ENCODE measurements at places on chromosomes 3 and 15.

GRCh38 chr3:124032311-124032880 is 40.5 kb upstream of the ROPN1 start:
- DNase-seq = no peak

DNA sequence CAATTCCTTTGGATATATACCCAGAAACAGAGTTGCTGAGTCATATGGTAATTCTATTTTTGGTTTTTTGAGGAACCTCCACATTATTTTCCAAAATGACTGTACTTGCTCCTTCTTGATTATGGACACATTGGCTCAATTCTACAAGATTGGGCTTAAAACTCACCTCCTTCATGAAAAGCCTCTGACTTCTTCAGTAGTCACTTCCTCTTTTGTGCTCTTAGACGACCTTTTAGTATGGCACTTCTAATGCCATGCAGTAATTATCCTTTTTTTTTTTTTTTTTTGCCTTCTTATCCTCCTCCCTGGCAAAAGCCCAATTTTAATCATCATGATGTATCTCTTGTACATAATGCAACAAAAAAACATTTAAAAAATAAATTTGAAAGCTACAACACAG is 33.0 kb upstream of the ABHD17C start:
- no peak for DNase-seq

DNA sequence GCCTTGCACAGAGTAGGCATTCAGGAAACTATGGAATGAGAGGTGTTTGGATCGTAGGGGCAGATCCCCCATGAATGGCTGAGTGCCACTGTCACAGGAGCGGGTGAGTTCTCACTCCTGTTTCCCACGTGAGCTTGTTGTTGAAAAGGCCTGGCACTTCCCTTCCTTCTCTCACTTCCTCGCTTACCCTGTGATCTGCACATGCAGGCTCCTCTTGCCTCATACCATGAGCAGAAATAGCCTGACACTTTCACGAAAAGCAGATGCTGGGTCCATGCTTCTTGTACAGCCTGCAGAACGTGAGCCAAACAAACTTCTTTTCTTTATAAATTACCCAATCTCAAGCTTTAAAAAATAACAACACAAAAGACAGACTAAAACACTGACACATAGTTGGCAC is 55.4 kb downstream of the AGBL1 start:
- no peak for DNase-seq

DNA sequence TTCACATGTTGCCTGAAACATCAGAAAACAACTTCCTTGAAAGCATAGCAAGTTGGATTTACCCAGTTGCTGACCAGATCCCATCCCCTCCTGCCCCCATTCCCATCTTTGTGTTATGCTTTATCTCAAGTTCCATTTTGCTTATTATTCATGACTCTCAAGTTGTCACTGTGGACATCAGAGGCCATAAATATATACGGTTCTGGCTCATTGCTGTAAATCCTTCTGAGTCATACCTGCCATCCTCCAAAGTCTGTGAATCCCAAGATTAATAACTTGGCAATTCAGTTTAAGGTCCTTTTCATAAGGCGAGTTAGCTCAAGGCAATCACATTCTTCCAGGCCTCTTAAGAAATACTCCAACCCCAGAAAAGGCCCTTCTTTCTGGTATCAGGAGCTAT is 126.2 kb upstream of the C2CD4B start:
- no peak for DNase-seq

DNA sequence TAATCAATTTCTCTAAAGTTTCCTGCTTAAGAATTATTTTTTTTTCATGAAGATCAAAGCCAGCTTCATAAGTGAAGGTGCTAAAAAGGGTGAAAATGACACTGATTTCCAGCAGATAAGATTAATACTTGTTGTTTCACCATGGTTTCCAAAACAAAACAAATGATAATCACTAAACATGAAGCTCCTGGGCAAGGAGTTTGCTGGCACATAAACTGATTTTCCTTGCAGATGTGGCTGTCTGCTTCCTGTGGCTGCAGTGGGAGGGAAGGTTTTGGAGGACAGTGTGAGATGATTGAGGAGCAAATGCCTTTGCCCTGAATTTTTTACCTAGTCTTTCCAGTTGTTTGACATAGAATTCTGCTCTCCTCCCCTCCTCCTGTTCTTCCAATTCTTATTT is 228.8 kb downstream of the DIPK2A start:
- no peak for DNase-seq

- peak; percentile 85 for DNase-seq
Observed at GRCh38 chr15:67080900-67081431, 15.6 kb downstream of the SMAD3 start.

DNA sequence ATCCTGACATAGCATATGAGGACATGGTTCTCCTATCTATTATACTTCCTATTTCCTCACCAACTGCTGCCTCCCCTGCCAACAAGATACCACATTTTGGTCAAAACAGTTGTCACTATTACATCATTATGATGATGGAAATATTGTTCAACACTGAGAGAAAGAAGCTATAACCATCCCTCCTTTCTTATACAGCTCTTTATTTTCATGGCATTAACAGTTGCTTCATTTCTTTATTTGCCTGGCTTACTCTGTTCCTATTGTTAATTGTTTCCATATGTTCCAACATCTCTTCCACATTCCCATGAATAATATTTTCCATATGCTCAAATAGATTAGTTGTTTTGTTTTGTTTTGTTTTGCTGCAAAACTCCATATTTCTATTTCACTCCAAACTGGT is 40.8 kb upstream of the FILIP1L start:
- DNase-seq = no peak

DNA sequence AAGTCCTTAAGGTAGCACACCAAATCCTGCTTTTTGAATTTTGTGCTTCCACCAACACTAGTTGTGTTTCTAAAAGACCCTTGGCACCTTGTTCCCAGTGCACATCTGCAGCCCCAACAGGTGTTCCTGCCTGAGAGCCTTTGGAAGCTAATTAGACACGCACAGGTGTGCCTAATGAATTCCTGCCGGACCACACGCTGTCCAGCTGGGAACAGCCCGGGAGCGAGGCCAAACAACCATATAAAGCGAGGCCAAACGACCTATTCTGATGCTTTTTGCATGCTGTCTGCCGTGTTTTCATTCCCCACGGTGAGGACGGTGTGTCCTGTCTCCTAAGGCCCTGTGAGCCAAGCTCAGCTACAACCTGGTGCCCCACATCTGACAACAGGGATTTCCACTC is 99.5 kb downstream of the ATG7 start:
- no peak for DNase-seq

- DNase-seq = no peak
Observed at GRCh38 chr3:43618142-43618541, 3.7 kb downstream of the ANO10 start.

GRCh38 chr3:133069556-133070286 is 31.5 kb downstream of the TMEM108 start:
- DNase-seq = no peak

DNA sequence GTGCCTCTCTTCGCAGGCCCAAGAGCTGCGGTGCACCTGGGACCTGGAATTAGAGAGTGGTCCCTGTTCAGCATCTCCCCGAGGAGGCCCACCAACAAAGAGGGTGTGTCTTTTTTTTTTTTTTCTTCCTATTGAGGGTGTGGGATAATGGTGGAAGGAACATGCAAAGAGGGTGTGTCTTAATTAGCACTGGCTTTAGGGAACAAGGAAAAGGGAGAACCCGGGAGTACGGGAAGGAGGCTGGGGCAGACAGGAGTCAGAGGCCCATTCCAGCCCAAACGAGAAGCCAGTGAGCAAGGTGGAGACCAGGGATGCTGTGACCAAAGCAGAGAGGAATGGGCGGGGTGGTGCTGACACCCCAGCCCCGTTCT is 429 bp upstream of the LOXL1 start:
- DNase-seq = no peak

- DNase-seq = no peak
Observed at GRCh38 chr3:158405507-158405906, 165.5 kb upstream of the MLF1 start.

DNA sequence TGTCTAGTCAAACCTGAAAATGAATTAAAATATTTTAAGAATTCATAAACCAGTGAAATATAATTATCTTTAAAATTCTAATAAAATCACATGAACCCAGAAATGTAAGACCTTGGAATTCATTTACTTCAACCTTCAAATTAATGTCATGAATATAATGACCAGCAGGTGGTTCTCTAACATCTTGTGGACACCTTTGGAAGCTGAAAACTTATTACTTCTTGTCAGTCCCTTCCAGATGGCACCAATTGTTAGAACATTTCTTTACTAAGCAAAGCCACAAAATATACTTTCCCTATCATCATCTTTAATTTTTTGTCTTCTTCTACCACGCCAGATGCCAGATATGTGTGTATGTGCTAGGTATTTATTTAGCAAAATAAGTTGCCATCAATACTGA is 240.0 kb downstream of the MBNL1 start:
- DNase-seq = no peak

- DNase-seq = no peak
Observed at GRCh38 chr15:66773129-66773873, 71.3 kb downstream of the SMAD6 start.

GRCh38 chr15:40927873-40928806 is 1.0 kb upstream of the DLL4 start:
- peak; percentile 37 for DNase-seq

DNA sequence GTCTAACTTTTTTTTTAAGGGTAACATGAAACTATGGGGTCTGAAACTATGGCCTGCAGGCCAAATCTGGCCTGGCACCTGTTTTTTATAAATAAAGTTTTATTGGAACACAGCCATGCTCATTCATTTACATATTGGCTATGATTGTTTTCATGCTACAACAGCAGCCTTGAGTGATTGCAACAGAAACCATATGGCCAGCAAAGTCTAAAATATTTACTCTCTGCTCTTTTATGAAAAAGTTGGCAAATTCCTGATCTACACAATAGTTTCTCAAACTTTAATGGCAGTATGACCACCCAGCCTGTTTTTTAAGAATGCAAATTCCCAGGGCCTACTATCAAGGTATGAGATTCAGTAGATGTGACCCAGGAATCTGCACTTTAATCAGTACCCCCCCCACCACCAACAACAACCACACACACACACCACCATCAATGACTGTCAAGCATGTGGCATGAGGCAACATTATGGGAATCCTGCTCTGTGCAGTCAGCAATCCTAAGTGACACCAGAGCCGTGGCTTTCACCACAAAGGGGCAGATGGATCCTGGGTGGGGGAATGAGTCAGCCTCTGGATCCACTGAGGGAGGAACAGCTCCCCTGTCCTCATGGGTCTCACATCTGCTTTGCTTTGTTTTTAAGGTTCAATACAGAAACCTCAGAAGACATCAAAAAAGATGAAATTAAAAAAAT is 142.8 kb downstream of the NTRK3 start:
- DNase-seq = no peak

DNA sequence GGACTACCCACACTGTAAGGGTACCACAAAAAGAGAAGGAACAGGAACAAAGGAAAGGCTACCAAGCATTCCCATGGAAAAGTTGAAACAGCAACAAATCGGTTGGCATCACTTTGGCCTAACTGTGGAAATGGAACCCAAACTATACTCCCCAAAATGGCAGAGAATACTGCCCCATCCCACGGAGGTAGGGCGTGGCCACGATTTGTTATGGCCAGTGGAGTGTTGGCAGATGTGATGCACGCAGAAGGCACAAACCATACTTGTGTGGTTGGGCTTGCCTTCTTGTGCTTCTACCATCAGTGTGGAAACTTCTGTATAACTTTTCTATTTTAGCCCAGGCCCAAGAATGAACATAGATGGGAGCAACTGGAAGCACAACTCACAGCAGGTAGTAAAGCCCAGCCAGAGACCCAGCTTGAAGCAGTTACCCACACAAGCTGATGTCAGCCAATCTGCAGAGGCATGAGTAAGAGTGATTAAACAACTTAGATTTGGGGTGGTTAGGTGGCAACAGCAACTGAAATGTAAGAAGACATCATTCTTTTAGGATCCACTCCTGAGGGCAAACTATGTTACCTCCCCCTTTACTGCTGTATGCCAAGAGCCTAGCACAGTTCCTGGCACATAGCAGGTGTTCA is 64.1 kb downstream of the BTD start:
- no peak for DNase-seq

DNA sequence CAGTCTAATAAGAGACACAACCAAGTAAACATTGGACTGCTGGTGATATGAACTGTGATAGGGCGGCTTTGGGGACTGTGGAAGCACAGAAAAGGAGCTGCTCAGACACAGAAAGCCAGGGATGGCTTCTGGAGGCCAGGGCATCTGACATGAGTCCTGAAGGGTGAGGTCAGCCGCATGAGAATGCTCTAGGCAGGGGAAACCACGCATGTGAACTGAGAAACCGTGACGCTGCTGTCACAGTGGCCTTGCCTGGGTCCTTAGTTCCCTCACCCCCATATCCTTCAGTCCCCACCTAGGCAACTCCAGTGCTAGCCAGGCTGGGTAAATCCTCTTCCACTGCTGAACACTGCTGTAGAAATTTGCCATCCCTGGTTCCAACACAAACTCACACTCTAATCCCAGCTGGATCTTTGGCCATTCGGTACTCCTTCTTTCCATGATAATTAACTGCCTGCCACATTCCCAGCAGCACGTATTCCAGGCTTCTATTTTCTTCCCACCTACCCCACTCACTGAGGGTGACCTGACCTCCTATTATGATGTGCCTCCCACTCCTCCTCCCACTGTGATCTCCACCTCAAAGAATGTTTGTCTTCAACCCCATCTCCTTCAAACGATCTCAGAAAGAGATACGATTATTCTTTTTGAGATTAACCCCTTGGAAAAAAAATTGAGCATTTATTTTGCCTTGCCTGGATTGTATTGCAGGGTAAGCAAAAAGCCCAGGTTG is 31.4 kb downstream of the CRYGS start:
- DNase-seq = no peak

DNA sequence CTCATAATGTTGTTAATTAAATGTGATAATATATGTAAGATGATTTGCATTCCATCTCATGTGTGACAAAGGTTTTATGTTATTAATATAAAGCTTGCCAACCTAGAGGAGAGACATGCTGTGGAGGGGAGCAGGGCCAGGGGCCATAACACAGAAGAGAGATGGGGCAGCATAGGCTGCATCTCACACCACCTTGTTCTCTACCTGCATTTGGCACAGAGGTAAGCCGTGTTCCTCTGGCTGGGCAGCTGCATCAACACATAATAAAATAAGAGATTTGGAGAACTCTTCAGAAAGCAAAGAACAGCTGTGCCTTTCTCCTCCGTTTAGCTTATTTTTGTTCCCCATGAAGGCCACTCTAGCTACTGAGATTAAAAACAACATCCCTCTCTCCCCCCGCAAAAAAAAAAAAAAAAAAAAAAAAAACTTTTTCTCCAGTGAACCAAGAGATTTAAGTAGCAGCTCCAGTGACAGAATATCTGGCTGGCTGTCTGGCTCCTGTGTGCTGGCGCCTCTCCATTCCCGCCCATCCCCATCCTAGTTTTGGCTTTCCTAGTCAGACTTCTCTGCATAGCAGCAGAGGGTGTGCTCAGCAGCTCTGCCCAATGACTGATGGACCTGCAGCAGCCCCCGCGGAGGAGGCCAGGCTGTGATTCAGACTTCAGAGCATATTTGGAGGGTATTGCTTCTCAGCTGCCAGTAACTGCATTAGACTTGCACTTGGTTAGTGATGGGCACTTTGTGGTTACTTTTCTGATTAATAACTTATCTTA is 52.2 kb upstream of the STXBP5L start:
- no peak for DNase-seq

DNA sequence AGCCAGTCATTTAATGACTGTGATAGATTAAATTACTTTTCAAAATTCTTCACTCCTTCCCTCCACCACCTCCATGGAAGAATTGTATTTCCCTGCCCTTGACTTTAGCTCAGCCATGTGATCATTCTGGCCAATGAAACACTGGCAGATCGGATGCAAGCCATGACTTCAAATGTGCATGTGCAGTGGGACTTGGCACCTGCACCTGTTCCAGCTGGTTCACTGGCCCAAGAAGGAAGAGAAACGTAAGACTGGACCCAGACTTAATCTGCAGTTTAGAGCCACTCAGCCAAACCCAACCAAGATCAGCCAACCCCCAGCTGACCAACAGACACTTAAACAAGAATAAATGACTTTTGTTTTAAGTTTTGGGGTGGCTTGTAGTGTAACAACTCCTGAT is 11.8 kb downstream of the DPH3 start:
- DNase-seq = no peak

All from activated CD4-positive, alpha-beta T cell treated with anti-CD3 and anti-CD28 coated beads for 36 hours (primary cell).